ENCODE measurements at places on chromosomes 5 and 9.
A peak's percentile ranks its signal among the peaks of the same experiment; 100 is the strongest.

DNA sequence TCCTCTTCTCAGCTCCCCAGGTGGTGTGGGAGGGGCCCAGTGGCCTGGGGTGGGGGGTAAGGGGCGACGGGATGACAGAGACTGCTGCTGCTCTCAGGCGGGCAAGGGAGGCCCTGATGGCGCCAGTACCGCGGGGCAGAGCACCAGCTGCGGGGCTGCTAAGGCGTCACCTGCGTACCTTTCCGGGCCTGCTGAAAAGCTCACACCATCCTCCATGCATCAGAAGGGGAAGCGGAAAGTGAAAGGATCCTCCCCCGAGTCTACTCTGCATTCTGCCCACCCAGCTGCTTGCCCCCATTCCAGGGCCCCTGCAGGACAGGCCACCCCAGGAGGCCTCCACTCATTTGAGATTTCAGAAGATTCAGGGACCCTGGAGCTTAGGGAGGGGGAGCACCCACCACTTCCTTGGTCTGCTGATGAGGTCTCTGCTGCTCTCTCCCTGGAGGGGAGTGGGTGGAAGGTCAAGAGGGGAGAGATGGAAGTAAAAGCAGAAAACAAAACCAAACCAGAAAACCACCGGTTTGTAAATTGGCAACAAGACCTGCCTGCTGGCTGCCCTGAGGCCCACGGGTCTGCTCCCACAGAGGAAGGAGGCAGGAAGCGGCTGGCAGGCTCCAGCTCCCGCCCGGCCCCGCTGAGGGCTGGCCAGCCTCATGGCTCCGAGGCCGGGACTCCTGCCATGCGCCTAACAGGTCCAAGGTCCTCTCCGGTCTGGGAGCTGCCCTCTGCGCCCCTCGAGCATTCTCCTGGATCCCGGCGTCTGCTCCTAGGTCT is 33.6 kb downstream of the PRRT1B start:
- no peak for DNase-seq

DNA sequence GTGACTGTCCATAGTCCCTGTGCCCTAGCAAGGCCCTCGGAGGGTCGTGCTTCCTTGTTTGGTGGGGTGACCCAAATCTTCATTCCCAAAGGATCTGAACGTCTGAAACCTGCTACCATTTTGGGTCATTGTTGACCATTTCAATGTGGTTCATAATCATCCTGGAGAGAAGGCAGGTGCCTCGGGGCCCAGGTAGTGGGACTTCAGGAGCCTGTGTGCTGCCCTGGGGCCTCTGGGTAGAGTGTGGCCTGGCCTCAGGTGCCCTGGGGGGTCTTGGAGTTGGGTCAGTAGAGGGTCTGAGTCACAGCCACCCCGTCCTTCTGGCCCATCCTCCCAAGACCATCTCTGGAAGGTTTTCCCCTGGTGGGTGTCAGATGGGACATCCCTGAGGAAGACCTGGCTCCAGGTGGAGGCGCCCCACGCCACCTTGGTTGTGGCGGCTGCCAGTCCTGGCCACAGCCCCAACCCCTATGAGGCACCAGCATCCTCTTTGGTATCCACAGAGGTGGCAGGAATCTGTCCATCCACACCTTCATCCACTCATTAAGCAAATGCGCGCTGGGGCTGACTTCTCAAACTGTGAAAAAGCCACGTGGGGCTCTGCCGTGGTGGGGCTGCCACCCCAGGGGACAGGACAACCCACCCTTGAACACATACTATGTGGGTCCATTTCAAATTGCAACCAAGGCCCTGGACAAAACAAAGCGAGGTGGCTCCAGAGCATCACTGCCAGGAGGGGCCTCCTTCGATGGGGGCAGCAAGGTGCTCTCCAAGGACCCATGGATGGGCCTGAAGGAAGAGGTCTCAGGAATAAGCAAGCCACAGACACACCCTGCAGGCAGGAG is 41.6 kb upstream of the FCN1 start:
- no peak for DNase-seq

- peak; percentile 47 for DNase-seq
These were observed 331.2 kb downstream of the NR2F1-AS1 start for GRCh38 chr5:93249651-93250289.

DNA sequence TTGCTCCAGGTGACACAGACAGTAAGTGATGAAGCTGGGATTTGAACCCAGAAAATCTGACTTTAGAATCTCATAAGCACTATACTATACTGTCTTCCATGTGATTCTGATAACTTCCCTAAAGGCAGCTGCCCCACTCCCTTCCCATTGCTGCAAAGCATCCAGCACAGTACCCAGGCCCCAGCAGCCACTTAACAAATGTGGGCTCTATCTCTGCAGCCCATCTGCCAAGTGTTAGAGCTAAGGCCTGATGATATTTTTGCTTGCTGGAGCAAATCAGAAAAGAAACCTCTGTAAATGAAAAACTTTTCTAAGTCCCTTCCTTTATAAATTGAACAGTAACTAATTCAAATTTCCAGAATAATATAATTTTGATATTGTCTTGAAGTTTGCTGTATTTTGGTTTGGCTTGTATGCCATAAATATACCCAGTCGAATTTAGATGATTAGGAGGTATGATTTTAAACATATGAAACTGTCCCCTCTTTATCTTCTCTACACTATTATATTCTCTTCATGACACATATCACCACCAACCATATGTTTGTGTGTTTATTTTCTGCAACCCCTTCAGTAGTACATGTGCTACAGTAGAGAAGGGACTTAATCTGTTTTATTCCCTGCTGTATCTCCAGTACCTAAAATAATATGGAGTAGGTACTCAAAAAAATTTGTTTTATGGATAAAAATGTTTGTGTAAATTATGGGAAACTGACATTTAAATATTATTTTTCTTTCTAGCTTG is 63.8 kb downstream of the SMIM15 start:
- DNase-seq: no peak

DNA sequence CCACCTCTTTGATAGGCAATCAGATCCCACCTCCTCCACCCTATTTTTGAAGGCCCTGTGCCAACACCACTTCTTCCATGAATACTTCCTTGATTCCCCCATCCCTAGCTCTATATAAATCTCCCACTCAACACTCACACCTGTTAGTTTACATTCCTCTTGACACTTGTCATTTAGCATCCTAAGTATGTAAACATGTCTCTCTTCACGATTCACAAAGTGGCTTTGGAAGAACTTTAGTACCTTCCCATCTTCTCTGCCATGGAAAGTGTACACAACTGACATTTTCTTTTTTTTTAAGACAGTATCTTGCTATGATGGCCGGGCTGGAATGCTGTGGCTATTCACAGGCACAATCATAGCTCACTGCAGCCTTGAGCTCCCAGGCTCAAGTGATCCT is 1.5 kb upstream of the FXN start:
- DNase-seq: no peak

GRCh38 chr5:52767766-52768480 is 19.8 kb upstream of the ITGA1 start:
- DNase-seq: no peak

DNA sequence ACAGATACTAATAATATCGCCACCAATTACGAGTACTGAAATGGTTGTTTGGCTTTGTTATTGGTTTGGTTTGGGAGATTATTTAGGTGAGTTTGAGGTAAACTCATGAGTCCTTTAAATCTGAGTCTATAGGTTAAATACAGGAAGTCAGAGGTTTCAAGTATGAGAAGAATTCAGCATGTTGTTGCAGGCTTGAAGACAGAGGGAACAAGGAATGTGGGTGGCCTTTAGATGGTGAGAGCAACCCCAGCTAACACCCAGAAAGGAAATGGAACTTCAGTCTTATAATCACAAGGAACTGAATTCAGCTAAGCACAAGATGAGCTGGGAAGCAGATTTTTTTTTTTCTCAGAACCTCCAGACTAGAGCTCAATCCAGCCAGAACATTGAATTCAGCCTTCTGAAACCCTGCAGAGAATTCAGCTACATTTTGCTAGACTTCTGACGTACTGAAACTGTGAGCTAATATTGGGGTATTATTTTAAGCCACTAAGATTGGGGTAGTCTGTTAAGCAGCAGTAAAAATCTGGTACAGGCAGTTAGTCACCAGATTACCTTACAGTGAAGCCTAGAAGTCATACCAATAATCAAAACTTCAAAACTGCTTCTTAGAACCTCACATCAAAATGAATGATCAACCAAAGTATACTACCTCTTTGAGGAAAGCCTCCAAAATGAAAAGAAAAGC is 216.0 kb upstream of the PUM3 start:
- DNase-seq: no peak

- DNase-seq: no peak
These were observed 49.4 kb downstream of the SLC22A5 start for GRCh38 chr5:132418881-132419280.

- DNase-seq: no peak
These were observed 304.6 kb downstream of the PDE4D start for GRCh38 chr5:59588922-59589321.

GRCh38 chr5:130337179-130337888 is 433.1 kb downstream of the CHSY3 start:
- DNase-seq: peak; percentile 15

DNA sequence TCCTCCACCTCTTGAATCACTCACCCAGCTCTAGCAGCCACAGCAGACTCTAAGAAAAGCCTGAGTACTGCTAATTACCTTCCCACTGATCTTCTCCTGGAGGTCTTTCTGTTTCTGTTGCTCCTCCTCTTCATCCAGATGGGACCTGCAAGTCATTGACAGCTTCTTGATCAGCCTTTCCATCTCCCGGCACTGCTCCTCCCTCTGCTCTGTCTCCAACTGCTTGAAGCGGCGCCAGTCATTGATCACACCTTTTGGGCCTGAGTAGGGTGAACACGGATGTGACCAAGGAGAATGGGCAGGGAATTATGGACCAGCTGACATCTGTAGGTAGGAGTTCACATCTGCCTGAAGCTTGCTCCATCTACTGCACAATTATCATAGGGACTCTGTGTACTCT is 5.5 kb downstream of the PDCL start:
- DNase-seq: no peak

DNA sequence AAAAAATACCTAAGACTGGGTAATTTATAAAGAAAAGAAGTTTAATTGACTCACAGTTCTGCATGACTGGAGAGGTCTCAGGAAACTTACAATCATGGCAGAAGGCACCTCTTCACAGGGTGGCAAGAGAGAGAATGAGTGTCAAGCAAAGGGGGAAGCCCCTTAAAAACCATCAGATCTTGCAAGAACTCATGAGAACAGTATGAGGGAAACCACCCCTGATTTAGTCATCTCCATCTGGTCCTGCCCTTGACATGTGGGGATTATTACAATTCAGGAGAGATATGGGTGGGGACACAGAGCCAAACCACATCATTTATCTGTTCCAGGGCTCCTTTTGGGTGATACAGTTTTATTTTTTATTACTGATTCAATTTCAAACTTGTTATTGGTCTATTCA is 23.2 kb upstream of the ADAMTS16 start:
- no peak for DNase-seq

DNA sequence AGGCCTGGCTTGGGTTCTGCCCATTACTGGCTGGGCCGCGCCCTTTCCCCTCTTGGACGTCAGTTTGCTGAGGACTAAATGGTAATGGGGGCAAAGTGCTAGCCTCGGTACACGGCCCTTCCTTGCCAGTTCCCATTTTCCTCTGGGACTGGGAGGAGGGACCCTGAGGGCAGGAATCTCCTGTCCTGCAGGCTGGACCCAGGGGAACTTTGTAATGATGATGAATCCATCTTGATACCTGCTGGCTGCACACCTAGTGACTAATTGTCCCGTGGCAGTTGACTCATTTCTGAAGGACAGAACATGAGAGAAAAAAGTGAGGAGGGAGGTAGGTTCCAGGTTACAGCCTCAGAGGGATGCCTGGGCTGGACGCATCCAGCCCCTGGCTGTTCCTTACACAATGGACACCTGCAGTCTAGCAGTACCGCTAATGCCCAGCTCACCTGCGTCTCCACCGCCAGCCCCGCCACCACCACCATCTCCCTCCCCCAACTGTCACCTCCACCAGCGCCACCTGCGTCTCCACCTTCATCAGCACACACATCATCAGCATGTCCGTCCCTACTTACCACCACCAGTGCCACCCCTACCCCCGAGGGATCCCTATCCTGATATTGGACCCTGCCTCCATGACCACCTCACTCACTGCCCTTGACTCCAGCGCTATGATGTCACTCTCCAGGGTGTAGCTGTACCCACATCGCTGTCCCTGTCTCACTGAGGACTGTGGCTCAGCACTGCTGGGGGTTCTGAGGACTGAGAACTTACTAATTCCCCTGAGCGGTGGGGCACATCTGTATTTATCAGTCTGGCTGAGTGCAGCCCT is 4.3 kb downstream of the CDHR2 start:
- DNase-seq: no peak

DNA sequence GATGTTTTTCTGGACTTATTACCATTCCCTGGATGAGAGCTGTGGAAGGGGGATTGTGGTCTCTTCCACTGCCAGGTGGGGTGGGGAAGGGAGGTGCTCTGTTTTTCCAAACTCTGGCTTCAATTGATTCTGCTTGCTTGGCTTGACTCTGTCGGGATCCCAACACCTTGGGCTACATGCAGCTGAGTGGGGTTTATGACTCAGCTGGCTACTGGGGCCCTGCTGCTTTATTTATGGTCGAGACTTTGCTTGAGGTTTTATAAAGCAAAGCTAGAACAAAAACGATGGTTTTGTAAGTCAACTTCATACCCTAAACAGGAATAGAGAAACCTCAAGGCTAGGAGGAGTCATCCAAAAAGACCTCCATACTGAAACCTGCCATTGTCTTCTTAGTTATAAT is 76.3 kb downstream of the AOPEP start:
- DNase-seq: peak; percentile 76

DNA sequence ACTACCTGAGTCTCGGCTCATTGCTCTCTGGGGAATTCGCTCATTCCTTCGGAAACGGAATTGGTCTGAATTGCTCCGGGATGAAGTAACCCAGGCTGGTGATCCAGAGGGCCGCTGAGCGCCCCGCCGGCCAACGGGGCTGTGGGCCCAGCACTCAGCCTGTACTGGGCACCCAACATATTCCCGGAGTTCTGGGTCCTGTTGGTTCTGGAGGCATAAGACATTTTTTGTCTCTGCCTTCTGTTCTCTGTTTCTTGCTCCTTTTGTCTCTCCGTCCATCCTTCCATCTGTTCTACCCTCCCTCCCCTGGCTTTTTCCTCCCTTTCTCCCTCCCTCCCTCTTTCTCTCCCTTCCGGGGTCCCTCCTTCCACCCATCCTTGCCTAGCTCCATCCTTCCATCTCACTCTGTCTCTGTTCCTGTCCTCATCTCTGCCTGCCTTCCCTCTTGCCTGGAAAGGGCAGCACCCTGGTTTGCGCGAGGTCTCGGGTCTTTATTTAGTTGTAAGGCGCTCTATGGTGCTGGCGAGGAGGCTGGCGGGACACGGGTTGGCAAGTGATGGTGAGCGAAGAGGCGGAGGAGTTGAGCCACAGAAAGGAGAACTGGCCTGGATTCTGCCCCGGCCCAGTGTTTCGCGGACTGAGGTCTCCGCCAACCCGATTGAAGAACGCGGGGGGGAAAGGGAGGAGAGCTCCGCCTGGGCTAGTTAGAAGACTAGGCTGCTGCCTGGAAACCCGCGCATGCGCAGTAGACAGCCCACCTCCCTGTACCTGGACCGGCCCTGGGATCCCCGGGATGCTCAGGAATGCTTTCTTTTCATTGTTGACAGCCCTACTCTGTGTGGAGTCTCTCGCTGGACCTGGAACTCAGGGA is 1468.0 kb downstream of the FOXD4L5 start:
- DNase-seq: peak; percentile 82

Data from IMR-90 (cell line).